ENCODE measurements at places on chromosomes 3 and 15. TPM values are rescaled to one million over a fixed set of nuclear protein-coding genes. Genes with fewer than 3 reads are reported as not detected.

Gene ZNF80
- not detected for total RNA-seq

Gene ZPLD1
- total RNA-seq, result not detected

Gene KLHL40
- 0.42 TPM for total RNA-seq

Gene FANCD2OS
- not detected for total RNA-seq

Gene PTPRG
- 112 TPM for total RNA-seq

Gene IL17RB
- 3.9 TPM for total RNA-seq

Gene TM4SF4
- not detected for total RNA-seq

Gene PTH1R
- total RNA-seq, result 13.8 TPM

Gene CYP19A1
- total RNA-seq, result 6.3 TPM

Gene CCDC13
- total RNA-seq, result 12.6 TPM

Gene IL5RA
- 0.59 TPM for total RNA-seq

Gene SHF
- 36.6 TPM for total RNA-seq

Gene CLDN11
- total RNA-seq, result 42.8 TPM

Gene GOLGA8G
- total RNA-seq, result not detected

Gene FBXL2
- total RNA-seq, result 17.7 TPM

Gene SLC9C1
- total RNA-seq, result not detected

Gene ATR
- total RNA-seq, result 26.4 TPM

Gene IL12A
- not detected for total RNA-seq

Gene SLC25A26
- 21.0 TPM for total RNA-seq

Gene CCDC54
- total RNA-seq, result not detected

Gene SHISA5
- 81.6 TPM for total RNA-seq

Gene ANKRD63
- total RNA-seq, result not detected

Gene OR5H15
- not detected for total RNA-seq

Gene LIPC
- 17.2 TPM for total RNA-seq

Gene THSD4
- 9.6 TPM for total RNA-seq

Gene ONECUT1
- 0.22 TPM for total RNA-seq

Gene BFSP2
- total RNA-seq, result not detected

Gene ZNF717
- 16.4 TPM for total RNA-seq

Gene ZDHHC19
- total RNA-seq, result not detected

Gene HEG1
- total RNA-seq, result 45.0 TPM

Gene GCNT3
- not detected for total RNA-seq

Gene GP5
- total RNA-seq, result not detected

Gene KCNH8
- total RNA-seq, result 0.60 TPM

Gene ITIH1
- total RNA-seq, result not detected

Gene FMN1
- 19.7 TPM for total RNA-seq

Gene MKRN2OS
- not detected for total RNA-seq

Gene ECE2
- total RNA-seq, result not detected

Gene CRTAP
- total RNA-seq, result 394 TPM

Gene MKRN3
- total RNA-seq, result not detected

Gene HYAL3
- total RNA-seq, result 2.3 TPM

Gene DAZL
- not detected for total RNA-seq

Gene SLC15A2
- 13.2 TPM for total RNA-seq

Gene TXNRD3
- total RNA-seq, result 33.3 TPM

Gene SLC22A14
- total RNA-seq, result not detected

Gene HYAL1
- 26.5 TPM for total RNA-seq

Gene NPAP1
- total RNA-seq, result not detected

Gene ILDR1
- not detected for total RNA-seq

Gene TICRR
- 0.60 TPM for total RNA-seq

Gene ATP2C1
- 62.5 TPM for total RNA-seq
